ENCODE measurements at places on chromosomes 2 and 18. TPM values are rescaled to one million over a fixed set of nuclear protein-coding genes. Genes with fewer than 3 reads are reported as not detected.
A peak's percentile ranks its signal among the peaks of the same experiment; 100 is the strongest.

Gene FAP
- 24.6 TPM for total RNA-seq

Gene MARCHF4
- 0.06 TPM for total RNA-seq

Gene ZSWIM2
- total RNA-seq: not detected

Gene CNGA3
- 0.40 TPM for total RNA-seq

Gene FAHD2B
- 14.4 TPM for total RNA-seq

DNA sequence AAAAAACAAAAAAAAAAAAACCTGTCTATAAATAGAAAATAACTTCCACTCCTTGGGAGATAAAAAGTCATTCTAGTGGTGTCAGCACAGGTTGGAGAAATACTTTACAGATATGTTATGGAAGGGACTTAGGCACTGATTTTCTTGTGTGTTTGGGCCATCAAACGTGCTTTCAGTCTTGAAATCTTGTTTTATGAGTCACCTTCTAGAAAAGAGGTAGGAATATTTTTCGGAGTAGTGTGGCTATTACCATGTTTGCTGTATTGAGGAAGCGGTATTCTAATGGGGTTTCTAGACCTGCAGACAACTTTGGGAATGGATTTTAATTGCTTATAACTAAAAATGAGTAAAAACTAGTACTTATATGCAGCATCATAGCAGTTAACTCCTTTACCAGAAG lies 12.0 kb downstream of the HNMT start:
- no peaks in the 10 kb centered on the region for H3K4me1 ChIP-seq
- no peak overlapping the region for H3K27ac ChIP-seq
- H3K36me3 ChIP-seq: no peaks in the 10 kb centered on the region
- no peak overlapping the region for H3K4me3 ChIP-seq
- no peak for DNase-seq
- H3K27me3 ChIP-seq: no peaks in the 10 kb centered on the region

DNA sequence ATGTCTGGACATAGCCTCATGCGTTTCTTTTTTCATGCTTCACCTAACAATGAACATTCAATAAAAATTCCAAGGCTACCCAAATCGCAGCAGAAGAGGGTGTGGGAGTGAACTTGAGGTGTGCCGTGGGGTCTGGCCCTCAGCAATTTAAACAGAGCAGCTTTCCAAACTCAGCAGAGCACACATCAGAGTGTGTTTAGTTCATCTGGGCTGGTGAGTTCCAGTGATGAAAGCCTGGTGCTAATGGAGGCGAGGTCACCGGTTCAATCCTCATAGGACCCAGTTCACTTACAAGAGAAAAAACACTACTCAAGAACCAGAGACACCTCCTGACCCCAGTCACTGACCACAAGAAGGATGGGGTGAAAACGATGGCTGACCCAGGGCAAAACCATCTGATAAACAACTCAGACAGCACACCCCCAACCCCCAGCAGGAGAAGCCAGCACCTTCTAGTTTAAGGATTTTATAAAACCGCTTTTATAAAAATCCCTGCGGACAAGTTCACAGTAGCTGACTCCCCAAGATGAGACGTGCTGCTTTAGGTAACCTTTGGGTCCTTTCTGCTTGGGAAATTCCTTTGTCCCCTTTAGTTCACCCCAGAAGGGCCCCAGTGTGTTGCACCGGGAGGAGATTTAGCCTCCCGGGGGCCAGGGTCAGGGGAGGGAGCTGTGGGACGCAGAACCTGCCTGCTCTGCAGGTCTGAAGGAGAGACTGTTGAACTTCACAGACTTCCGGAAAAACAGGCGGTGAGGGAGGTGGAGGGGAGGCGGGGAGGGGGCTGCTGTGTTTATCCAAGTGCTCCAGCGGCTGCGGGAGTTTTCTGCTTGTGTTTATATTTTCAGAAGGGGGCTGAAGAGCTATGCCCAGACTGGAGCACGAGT lies 152.7 kb upstream of the SOX11 start:
- no peak overlapping the region for H3K4me3 ChIP-seq
- no peaks in the 10 kb centered on the region for H3K4me1 ChIP-seq
- no peak overlapping the region for H3K27ac ChIP-seq
- H3K36me3 ChIP-seq: no peaks in the 10 kb centered on the region

GRCh38 chr2:77604953-77605929 lies 83.1 kb upstream of the LRRTM4 start:
- no peaks in the 10 kb centered on the region for H3K27me3 ChIP-seq
- DNase-seq: no peak
- no peaks in the 10 kb centered on the region for H3K36me3 ChIP-seq
- H3K4me1 ChIP-seq: no peaks in the 10 kb centered on the region

DNA sequence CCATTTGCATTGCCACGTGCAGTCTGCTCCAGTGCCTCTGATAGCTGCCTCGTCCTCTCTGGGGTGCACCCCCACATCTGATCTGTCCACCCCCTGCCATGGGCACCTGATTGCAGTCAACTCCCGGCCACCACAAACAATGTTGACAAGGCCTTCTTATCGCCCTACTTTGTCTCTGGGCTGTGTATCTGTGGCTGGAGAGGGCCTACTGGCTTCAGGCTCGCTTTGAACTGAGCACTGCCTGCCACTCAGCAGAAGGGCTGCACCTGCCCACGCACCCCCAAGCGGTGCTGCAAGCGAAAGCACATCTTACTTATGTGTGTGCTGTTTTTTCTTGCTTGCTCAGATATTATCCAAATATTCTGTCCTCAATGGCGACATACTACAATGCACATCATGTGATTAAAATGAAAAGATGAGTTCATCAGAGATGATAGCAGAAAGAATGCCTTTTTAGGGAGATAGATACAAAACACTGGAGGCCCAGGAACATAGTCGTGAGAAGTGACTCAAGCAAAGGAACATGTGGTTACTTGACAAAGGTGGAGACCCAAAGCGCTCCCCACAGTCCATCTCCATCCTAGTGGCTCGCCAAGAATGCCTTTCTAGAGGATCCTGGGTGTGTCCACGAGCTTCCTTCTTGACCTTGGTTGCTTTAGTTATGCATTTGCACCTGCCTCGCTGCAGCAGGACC lies 28.8 kb downstream of the FBLN7 start:
- no peaks in the 10 kb centered on the region for H3K27me3 ChIP-seq
- no peaks in the 10 kb centered on the region for H3K36me3 ChIP-seq
- no peak for DNase-seq
- no peak overlapping the region for H3K27ac ChIP-seq
- no peak overlapping the region for H3K4me3 ChIP-seq
- no peaks in the 10 kb centered on the region for H3K4me1 ChIP-seq

- peaks cover 19% of the 10 kb centered on the region for H3K4me1 ChIP-seq
- no peak for DNase-seq
- no peaks in the 10 kb centered on the region for H3K27me3 ChIP-seq
Measured at GRCh38 chr18:49247781-49248180, 212.7 kb downstream of the DYM start.

DNA sequence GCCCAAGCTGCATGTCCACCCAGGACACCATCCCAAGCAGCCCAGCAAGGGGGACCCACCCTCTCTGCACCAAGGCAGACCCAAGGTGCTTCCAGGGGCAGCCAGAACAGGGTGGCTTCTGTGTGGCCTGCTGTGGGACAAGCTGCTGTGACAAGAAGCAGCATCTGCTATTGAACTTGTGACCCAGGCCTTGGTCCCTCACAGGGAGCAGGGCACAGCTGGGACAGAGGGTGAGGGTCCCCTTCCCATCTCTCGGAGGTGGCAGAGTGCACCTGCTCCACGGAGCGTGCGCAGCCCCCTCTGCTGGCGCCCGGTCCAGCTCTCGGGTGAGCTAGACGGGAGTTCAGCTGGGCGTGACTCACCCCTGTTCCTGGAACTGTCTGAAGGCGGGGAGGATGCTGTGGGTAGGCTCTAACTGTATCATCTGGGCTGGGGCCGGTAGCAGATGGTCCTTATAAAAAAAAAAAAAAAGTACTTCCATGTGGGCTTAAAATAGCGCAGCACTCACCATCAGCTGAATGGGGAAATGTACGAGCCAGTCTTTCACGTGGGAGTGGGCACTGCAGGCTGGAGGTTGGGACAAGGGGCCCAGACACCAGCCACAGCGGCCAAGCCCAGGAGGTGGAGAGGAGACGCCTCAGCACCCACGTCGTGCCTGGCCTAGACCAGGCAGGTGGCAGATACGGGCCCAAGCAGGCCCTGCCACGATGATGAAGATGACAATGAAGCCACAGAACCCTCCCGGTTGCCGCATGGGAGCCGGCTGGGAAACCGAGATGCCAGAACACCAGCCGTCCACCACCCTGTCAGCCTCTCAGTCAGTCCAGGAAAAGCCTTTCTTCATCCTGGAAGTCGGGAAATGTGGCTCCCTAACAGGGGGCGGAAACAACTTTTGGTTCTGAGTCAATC lies 136.8 kb upstream of the ID2 start:
- no peaks in the 10 kb centered on the region for H3K27me3 ChIP-seq
- peak overlapping the region; percentile 35 for H3K27ac ChIP-seq
- no peaks in the 10 kb centered on the region for H3K4me1 ChIP-seq

GRCh38 chr2:184875212-184875611 lies 276.9 kb downstream of the ZNF804A start:
- H3K27me3 ChIP-seq: no peaks in the 10 kb centered on the region
- no peaks in the 10 kb centered on the region for H3K4me1 ChIP-seq
- no peak overlapping the region for H3K4me3 ChIP-seq
- H3K27ac ChIP-seq: no peak overlapping the region
- H3K36me3 ChIP-seq: no peaks in the 10 kb centered on the region

GRCh38 chr18:21453511-21453901 lies 147.0 kb downstream of the ESCO1 start:
- H3K27me3 ChIP-seq: no peaks in the 10 kb centered on the region
- no peak overlapping the region for H3K27ac ChIP-seq
- no peak for DNase-seq
- H3K4me1 ChIP-seq: no peaks in the 10 kb centered on the region

DNA sequence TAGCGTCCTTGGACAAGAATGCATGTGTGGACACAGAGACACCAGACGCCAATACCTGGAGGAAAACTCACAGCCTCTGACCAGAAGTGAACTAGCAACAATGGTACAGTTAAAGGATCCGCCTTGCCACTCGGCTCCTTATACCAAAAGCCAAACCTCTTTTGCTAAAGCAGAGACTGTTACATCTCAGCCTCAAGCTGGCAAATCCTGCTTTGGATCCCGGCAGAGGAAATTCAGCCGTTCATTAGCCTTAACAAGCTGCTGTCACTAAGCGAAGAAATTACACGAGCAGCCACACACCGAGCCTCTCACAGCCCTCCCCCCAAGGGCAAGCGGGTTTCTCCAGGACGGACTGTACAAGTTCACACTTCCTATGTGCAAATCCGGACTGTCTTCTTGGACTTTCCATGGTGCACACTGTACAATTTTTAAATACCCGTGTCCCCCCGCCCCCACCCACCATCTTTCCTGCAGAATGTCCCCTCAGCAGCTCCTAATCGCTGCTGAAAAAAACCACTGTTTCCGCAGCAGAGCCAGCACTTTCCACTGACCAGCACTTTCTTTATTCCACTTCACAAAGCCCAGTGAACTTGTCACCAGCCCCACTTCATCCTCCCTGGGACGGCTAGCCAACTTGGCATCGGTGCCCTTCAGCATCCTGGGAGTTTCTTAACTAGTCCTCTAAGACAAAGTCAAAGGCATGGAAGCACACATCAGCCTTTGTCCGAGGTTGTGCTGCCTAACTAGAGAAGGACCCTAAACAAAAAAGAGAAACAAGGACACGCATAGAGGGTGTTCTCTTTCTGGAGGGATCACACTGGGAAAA lies 1.5 kb downstream of the KLF7 start:
- H3K36me3 ChIP-seq: no peaks in the 10 kb centered on the region
- H3K27me3 ChIP-seq: no peaks in the 10 kb centered on the region
- peak overlapping the region; percentile 38 for H3K4me3 ChIP-seq
- peaks cover 17% of the 10 kb centered on the region for H3K4me1 ChIP-seq
- H3K27ac ChIP-seq: peak overlapping the region; percentile 98
- DNase-seq: peak; percentile 77
